Skeletal muscle tissue (tissue), 5 donors: ENCODE measurements at places on chromosomes 4 and X. TPM values are rescaled to one million over a fixed set of nuclear protein-coding genes. Genes with fewer than 3 reads are reported as not detected.

SATL1 gene
- total RNA-seq = under 0.01 TPM

ADRA2C gene
- total RNA-seq = 1.0 TPM

CENPVL2 gene
- total RNA-seq = not detected

SLC9A6 gene
- 12.5 TPM for total RNA-seq

KLHL4 gene
- 5.2 TPM for total RNA-seq

FAAH2 gene
- total RNA-seq = not detected

CXCL9 gene
- total RNA-seq = 0.52 TPM

SHROOM2 gene
- total RNA-seq = 2.1 TPM

ETFDH gene
- 23.0 TPM for total RNA-seq

XG gene
- total RNA-seq = 3.1 TPM

AGTR2 gene
- total RNA-seq = 40.2 TPM

BMP2K gene
- total RNA-seq = 25.1 TPM

HSFX2 gene
- 0.52 TPM for total RNA-seq

KLHL13 gene
- total RNA-seq = 80.9 TPM

CDKL2 gene
- total RNA-seq = not detected

NPNT gene
- 74.1 TPM for total RNA-seq
